T-helper 22 cell (primary cell): ENCODE measurements at places on chromosomes 4 and X.

DNA sequence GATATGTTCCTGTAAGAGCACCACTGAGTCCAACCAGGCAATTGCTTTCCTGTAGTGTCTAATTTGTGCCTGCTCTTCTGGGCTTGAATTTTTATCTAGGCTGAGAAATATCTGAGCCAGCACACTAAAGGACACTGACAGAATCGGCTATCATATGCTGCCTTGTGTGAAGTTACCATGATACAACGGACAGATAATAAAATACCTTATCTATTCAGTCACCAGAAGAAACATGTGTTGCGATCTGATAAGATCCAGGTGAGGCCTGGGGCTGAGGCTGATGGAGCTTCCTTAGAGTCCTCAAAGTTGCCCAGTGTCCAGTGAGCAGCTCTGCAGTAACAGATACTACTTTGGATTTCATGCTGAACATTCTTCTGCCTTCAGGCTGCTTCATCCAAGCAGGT is 111.8 kb downstream of the ZNF518B start:
- no peak for DNase-seq

DNA sequence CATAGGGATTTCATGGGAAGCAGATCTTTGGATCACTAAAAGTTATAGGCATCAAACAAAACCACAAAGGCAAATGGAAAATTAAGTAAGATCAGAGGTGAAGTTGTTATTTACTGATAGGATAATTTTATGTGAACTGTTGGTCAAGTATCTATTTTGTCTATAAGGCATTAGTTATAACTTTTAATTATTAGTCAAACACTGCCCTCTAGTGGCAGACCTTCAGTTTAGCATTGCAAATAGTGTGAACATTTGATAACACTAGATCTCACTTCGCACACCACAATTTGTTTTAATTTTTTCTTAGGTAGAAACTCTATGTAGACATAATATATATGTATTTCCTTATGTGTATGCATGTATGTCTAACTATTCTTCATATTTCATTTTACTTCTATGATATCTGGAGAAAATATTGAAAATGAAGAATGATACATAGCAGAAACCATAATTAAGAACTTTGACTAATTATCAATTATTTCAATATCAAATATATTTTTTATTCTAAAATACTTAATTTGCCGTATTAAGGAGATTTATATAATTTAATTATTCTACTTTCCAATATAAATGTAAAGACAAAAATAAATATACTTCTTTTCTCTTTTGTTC is 214.5 kb upstream of the TACR3 start:
- no peak for DNase-seq

DNA sequence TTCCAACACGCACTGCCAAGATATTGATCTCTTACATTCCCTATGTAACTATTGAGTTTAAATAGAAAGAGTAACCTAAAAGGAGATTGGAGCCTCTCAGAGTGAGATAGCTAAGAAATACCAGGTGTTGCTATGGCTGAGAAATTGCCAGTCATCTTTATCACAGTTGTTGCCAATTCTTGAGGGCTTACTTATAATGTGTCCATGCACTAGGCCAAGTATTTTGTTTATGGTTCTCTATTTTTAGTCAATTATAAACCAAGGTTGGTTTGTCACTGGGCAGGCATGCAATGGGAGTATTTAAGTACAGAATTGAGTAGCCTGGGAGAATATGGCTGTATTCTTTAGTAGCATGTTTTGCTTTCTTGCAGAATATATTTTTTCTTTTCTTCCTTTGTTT is 201.6 kb downstream of the TEX13A start:
- no peak for DNase-seq

DNA sequence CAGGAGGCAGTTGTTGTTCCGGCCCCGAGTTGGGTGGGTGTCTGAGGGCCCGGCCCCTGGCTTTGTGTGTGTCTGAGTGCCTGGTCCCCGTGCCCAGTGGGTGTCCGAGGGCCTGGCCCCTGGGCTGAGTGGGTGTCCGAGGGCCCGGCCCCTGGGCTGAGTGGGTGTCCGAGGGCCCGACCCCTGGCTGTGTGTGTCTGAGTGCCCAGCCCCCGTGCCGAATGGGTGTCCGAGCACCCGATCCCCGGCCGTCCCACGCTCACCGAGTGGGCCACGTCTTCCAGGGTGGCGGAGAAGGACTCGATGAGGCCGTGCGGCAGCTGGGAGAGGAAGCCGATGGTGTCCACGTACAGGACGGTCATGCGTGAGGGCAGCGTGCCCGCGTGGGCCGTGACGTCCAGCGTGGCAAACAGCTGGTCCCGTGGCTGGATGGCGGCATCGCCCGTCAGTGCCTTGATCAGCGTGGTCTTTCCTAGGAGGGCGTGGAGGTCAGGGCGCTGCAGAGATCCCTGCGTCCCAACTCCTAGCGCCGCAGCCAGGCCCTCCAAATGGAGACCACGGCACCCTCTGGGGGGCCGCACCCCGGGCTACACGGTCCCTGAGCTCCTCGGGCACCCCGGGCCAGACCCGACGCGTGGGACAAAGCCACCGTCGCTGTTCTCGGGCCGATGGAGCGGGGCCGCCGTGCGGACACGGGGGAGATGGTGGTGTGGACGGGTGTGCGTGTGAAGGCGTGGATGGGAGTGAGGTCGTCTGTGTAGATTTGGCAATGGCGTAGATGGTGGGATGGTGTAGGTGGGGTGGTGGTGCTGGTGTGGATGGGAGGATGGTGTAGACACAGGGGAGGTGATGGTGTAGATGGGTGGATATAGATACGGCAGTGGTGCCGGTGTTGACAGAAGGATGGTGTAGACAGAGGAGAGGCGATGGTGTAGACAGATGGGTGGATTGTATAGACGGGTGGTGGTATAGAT is 7.2 kb downstream of the GTPBP6 start:
- DNase-seq: no peak

DNA sequence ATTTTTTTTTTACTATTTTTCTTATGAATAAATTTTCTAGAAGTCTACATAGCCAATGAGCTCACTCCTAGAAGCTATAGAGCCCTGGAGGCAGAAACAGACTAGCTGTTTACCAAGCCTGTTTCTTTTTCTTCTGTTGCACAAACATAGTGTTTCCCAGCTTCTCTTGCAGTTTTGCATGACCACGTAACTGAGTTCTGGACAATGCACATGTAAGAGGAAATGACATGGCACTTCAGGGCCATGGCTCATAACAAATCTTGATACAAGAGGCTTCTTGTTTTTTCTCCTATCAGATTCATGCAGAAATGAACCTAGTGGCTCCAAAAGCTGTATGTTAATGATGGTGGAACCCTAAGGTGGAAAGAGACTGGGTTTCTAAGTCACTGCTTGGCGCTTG is 127.4 kb downstream of the ZNF330 start:
- DNase-seq: no peak

- DNase-seq: no peak
These were observed 177.5 kb downstream of the ANKRD50 start for GRCh38 chr4:124535003-124535402.

DNA sequence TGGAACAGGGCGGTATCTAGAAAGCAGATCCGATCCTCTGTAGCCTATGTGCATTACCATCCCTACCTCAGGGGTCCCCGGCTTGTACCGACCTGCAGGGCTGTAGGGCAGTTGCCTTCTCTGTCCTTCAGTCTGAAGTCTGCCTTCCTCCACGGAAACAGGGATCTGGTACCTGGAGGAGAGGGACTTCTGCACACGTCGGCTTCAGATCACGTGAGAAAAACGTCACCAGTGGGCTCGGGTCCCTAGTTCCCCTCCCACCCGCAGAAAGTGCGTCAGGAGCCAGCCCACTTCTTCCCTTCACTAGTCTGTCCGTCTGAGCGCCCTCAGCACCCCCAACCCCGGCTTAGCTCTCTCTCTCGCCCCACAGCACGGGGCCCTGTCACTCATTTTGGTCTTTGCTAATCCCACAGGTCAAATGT is at the start of gene TCEAL5:
Gene TCEAL5, minus strand, starts transcription at position 170 of the 422 bp plus-strand sequence. CDS start 2,187 bp downstream, outside the sequence.
- DNase-seq: no peak

DNA sequence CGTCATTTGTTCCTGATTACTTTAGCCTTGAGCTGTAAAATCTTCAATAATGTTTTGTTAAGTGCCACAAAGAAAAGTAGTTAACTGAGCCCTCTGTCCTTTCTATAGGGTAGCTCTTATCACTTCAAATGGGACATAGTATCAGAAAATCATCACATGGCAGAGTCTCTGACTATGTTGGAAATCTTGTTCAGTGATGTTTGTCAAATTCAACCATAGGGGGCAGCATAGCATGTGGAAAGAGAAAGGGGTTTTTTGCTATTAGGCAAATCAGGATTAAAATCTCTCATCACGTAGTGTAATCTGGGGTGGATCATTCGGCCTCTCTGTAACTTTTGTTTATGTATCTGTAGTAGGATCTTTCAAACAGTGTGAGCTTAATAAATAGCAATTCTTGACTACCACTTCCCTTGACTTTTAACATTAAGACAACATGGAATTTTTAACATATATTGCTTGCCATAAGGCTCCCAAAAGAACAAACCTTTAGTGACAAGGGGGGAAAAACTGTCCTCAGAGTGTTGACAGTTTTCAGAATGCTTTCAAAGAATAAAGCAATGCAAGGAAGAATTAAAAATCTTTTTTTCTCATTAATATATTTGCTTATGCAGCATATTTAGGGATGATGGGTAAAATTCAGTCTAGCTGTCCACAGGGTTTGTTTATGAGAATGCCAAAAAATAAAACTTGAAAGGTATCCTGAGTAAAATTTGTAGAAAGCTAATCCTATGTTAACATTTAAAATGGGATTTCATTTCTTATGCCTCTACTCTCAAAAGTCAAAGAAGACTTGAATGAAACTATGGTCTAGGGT is 127.2 kb downstream of the FBXW7 start:
- DNase-seq: no peak

DNA sequence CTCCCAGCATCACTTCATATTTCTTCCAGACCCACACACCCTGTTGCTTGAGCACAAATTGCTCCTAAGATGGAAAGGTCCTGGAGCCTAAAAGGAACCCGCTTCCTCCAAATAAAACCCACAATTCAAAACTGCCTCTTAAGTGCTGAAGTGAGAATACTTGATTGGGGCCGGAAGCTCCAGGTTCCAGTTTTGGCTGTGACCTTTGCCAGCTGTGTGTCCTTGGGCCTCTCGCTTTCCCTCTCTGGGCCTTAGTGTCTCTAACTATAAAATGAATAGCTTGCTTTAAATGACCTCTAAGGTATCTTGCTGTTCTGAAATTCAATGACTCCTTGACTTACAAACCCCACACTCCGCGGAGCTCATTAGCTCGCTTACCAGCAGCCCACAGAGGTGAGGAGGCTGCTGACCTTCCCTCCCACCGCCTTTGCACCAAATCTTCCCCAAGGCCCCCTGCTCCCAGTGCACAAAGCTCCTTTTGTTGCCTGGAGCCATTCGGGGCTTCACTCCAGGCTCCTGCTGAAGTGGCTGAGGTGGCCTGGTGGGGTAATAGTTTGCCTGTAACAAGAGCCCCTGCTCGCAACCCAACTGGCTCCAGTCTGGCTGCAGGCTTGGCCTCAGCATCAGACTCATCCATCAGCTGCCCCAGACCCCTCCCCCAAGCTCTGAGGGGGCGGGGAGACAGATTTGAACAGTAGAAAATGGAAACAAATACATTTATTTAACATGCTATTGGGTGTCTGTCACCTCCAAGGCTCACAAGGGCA is 21.8 kb downstream of the STARD8 start:
- no peak for DNase-seq

- DNase-seq: no peak
These were observed at the start of gene GDPD2 for GRCh38 chrX:70422851-70423341. GDPD2 (plus strand) TSS chrX:70423314; CDS start chrX:70424985, 1,671 bp downstream.

DNA sequence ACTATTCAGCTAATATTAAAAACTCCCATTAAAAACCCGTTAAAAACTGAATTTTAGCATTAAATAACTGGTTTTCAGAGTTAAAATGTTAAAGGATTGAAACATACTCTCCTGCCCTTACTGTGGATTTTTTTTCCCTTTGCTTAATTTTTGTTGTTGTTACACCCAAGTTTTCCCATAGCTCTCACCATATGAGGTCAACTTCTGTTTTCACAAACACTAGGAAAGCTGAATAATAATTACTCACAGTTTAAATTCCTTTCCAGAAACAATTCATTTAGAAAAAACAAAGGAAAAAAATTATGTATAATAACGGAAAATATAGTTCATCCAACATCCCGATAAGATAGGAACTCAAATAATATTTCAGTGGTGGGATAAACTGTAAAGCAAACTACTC is 129.0 kb downstream of the PPP3CA start:
- DNase-seq: no peak

- no peak for DNase-seq
These were observed 4.5 kb downstream of the MMRN1 start for GRCh38 chr4:89899152-89899551.

DNA sequence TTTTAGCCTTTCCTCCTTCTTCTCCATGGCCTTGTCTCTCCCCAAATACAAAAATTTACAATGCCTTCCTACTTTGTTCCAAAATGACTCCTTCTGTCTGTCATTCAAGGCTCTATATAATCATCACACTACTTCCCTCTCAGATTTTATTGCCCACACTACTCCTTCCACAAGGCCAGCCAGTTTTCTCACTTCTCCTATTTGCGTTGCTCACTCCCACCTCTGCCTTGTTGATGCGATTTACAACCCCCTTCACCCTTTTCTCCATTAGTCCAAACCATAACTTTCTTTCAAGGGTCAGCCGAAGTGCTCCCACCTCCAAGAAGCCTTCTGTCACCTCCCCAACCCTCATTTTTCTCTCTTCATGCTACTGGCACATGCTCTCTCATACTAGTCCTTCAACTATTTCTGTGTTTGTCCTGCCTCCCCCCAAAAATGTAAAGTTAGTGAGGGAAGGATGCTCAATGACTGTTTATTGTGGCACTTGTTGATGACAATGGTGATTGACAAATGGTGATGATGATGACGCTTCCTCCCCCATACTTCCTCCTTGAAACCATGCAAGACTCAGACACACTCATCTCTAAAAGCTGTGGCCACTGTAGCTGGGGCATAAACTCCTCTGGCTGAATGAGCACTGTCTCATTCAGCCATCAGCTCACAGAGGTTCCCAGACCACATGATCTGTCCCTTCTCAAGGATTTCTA is 2.7 kb upstream of the XKRX start:
- DNase-seq: no peak

GRCh38 chr4:1851575-1852410 is 4.2 kb downstream of the LETM1 start:
- DNase-seq: no peak

DNA sequence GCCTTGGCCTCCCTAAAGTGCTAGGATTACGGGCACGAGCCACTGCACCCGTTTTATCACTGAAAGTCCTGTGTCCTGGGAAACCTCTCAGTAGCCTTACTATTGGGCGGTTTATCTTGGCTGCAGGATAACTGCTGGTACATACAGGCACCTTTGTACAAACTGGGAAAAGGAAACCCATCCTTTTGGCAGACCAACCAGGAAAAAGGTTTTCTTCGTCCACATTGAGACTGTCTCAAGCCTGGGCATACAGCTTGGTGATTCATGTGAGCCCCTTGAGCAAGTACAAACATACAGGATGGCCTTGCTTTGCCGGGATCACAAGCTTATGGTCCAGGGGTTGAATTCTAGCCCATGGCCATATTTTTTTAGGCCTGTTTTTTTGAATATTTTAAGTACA is 32.8 kb downstream of the RWDD4 start:
- no peak for DNase-seq

GRCh38 chr4:100869276-100869675 is 351.5 kb upstream of the EMCN start:
- DNase-seq: no peak
